Activated T-helper 2 cell treated with anti-CD3 and anti-CD28 coated beads, Interferon-gamma antibody, Interleukin-2, Interleukin-4, amounts not matched to agents 10 μg/mL and 5 μg/mL and 100 μg/mL, durations not matched to agents 14 hours and 24 hours and 36 hours (primary cell): ENCODE measurements at places on chromosomes 2 and 18. TPM values are rescaled to one million over a fixed set of nuclear protein-coding genes. Genes with fewer than 3 reads are reported as not detected.

DNA sequence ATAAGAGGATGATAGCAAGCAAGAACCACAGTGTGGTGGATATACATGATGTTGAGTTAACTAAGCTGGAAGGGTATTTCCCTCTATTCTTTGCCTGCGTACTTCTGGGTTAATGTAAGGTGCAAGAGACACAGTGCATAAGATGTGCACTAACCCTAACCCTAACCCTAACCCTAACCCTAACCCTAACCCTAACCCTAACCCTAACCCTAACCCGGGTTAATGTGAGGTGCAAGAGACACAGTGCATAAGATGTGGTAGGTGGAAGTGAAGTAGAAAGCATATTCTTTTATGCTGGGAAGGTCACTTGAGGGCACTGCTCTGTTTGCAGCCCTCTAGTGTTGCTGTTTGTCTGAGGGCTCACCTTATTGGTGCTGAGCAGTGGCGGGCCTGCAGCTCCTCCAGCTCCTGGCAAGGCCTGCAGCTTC, 181.5 kb upstream of the ITGA4 start:
- no peak for DNase-seq
- H3K36me3 ChIP-seq: peaks cover 27% of the 10 kb centered on the region
- peaks cover 45% of the 10 kb centered on the region for H3K4me1 ChIP-seq
- H3K4me3 ChIP-seq: no peak overlapping the region
- H3K27me3 ChIP-seq: no peaks in the 10 kb centered on the region

DNA sequence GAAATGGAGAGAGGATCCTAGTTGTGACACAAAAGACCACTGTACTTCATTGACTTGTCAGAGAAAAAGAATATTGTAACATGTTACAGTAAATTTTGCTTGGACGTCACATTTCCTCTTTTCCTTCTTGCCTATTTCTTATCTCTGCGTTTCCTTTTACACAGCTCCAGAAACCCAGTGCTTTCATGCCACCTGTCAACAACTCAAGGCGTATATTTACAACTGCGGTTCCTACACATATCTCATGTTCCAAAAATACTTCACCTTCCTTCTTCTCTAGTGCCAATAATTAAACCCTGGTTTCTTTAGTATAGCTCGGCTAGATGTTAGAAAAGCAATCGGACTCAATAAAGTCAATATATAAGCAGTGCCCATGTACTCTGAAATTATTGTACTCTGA, 911.5 kb upstream of the FSHR start:
- no peak overlapping the region for H3K27ac ChIP-seq
- H3K36me3 ChIP-seq: no peaks in the 10 kb centered on the region
- no peaks in the 10 kb centered on the region for H3K4me1 ChIP-seq
- no peak overlapping the region for H3K4me3 ChIP-seq
- no peaks in the 10 kb centered on the region for H3K27me3 ChIP-seq

GRCh38 chr18:59690996-59691395, 6.2 kb downstream of the CCBE1 start:
- H3K4me1 ChIP-seq: no peaks in the 10 kb centered on the region
- DNase-seq: no peak
- H3K36me3 ChIP-seq: no peaks in the 10 kb centered on the region
- H3K4me3 ChIP-seq: no peak overlapping the region

The MFSD6 gene
- 40.9 and 44.0 TPM in 2 replicates for total RNA-seq
